ENCODE measurements at places on chromosomes 3 and 15. TPM values are rescaled to one million over a fixed set of nuclear protein-coding genes. Genes with fewer than 3 reads are reported as not detected.
A peak's percentile ranks its signal among the peaks of the same experiment; 100 is the strongest.

Gene GP9
- total RNA-seq, result not detected

Gene HYAL3
- 13.0 TPM for total RNA-seq

DNA sequence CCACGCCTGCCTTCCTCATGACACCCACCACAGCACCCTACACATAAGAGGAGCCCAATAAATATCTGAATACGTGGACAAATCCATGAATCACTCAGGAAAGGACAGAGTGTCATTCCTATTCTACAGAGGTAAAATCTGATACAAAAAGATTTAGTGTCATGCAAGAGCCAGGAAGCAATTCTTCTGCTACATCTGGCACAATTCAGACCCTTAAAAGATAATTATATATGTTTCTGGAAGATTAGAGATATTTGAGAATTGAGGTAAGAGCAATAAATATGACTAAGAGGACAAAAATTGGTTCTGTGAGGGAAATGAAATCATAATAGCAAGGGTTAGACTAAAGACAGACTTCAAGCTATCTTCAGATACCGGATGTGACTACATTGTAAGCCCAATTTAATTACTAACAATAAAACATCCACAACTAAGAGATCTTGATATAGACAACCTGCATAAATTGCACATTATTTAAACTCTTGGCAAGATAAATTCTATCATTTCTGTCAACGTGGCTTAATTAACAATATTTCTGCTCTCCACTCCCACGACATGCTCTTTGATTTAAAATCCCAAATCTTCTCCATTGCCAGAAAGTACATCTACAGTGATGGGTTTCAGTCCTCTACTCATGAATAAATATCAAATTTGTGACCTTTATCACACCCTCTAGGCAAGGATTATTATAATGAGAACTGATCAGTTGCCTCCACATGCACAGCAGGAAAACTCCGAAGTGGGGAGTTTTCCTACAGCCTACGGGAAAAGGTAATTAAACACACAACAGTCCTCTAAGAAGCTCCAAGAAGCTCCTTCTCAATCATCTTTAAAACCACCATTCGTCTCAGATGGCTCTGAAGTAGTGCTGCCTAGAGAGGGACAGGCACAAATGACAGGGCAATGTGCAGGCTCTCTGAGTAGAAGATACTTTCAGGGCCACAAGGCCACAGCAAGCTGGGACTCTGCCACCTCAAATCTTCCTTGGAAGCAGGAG is 32.6 kb downstream of the MB21D2 start:
- no peak for DNase-seq

Gene WNT5A
- total RNA-seq, result 0.16 TPM

GRCh38 chr3:63921741-63922482 is 9.7 kb upstream of the SCAANT1 start:
- no peak for DNase-seq

GRCh38 chr3:134601539-134602439 is 49.0 kb downstream of the KY start:
- DNase-seq, result peak; percentile 38

Gene GOLGA6L24
- not detected for total RNA-seq

Gene ZNF860
- total RNA-seq, result not detected

DNA sequence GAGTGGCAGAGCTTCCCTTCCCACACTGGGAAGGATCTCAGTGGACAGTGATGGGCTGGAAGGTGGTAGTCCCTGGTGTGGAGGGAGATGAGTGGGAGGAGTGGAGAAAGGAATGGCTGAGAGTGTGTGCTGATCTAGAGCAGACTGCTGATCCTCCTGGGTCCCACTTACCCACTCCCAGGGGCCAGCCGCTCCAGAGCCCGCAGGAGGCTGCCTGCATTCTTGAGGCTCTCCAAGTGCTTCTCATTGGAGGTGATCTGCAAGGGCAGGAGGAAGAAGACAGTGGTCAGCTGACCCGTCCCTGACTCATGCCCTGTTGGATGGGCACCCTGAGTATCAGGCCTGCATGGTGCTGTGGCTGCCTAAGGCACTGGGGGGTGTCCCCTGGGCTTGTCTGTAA is 50.0 kb downstream of the CTNNB1 start:
- no peak for DNase-seq

Gene AHSG
- total RNA-seq, result not detected

GRCh38 chr3:46030626-46031025 is 3.3 kb upstream of the XCR1 start:
- DNase-seq, result no peak

Gene NIT2
- 59.8 TPM for total RNA-seq

- peak; percentile 71 for DNase-seq
Observed at GRCh38 chr15:73851689-73852088, 21.7 kb upstream of the TBC1D21 start.

Gene C3orf70
- 0.07 TPM for total RNA-seq

Gene SKIC8
- total RNA-seq, result 40.5 TPM

- peak; percentile 47 for DNase-seq
Observed at GRCh38 chr3:126519506-126520455, 2.2 kb upstream of the UROC1 start.

- no peak for DNase-seq
Observed at GRCh38 chr15:74300057-74300795, 64.1 kb downstream of the CCDC33 start.

Gene MOBP
- total RNA-seq, result not detected

Gene GPD1L
- 20.7 TPM for total RNA-seq

Gene SETMAR
- 12.6 TPM for total RNA-seq

- DNase-seq, result no peak
Observed at GRCh38 chr3:122795674-122796195, 866 bp downstream of the SLC49A4 start.

- peak; percentile 61 for DNase-seq
Observed at GRCh38 chr3:100087198-100087597, 27.1 kb downstream of the FILIP1L start.

Gene ZBED2
- total RNA-seq, result 27.2 TPM

DNA sequence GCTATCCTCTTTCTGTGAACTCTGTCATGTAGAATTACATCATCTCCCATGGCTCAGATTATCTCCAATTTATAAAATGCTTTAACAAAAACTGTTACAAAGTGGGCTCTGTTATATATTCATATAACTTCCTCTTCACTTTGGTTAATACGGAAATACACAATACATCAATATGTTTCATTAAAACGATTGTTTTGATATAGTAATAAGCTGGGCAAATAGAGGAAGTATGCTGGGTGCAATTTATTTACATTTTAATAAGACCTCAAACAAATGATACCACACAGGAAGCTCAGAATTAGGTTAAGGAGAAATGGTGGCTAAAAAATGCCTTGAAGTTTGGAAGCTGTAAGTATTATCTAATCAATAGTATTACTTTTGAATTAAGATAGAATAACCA is 331.0 kb downstream of the ZBTB20 start:
- no peak for DNase-seq

Gene SSUH2
- not detected for total RNA-seq

Gene TKT
- 231 TPM for total RNA-seq

Gene MUC13
- total RNA-seq, result not detected

Gene CEP19
- total RNA-seq, result 5.4 TPM

Gene JAGN1
- total RNA-seq, result 44.0 TPM

DNA sequence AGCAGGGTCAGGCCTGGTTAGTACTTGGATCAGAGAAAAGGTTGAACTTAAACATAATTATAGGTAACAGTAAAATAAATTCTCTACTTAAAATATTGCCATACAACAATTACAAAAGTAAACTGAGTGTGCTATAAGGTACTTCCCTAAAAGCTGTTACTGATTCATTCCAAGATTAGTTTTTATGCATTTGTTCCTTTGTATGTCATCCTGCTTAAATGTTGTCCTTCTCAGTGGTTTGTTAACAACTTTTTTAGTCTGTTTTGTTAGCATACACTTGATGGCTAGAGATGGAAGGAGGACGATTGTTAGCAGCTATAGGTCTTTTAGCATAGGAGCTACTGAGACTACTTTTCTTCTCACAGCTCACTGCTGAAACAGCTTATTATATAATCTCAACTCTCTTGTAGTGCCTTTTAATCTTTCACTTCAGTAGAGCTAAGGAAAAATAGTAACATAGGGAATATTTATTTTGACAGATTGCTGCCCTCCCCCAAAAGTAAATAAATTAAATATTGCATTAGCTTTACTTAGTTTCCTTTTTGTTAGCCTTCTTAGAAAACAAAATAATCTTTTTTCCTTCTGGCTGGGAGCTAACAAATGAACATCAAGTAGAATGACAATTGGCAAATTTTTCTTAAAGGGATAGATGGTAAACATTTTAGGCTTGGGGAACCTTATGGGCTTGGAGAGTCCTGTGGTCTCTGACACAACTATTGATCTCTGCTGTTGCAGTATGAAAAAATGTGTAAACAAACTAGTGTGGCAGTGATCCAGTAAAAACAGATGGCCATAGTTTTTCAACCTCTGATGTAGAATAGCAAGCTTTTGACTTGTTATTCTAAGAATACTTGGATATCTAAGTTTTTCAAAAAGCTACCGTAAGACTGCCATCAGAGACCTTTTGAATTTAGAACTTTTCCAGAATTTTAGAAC is 39.5 kb downstream of the USP8 start:
- DNase-seq, result no peak

GRCh38 chr3:156230278-156230900 is 110.0 kb downstream of the KCNAB1 start:
- DNase-seq, result no peak

DNA sequence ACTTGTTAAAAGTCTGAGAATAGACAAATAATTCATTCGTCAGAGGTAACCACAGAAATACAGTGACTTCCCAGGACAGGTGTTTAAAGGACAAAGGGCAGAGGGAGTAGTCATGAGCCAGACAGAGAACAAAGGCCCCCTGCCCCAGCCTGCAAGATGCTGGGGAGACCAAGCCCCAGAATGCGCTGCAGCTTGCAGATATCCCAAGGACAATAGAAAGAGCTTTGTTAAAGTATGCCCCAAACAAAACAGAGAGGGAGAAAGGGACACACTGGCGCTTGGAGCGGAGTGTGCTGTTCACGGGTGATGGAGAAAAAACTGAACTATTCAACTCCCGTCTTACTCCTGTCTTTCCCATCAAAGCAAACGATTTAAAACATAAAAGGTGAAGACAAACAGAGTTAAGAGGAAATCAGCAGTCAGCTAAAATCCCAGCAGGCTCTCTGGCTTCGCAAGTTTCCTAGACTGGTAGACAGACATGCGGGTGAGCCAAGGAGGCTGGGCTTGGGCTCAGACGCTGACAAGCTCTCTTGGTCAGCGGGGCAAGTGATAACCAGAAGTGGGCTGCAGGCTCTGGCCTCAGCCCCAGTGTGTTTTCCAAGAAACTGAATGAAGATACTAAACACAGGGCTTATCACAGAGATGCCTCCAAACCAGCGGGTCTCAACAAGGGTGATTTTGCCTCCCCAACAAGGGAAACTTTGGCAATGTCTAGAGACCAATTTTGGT is 130.1 kb downstream of the UACA start:
- no peak for DNase-seq

- no peak for DNase-seq
Observed at GRCh38 chr3:11391174-11391879, 119.1 kb downstream of the ATG7 start.

DNA sequence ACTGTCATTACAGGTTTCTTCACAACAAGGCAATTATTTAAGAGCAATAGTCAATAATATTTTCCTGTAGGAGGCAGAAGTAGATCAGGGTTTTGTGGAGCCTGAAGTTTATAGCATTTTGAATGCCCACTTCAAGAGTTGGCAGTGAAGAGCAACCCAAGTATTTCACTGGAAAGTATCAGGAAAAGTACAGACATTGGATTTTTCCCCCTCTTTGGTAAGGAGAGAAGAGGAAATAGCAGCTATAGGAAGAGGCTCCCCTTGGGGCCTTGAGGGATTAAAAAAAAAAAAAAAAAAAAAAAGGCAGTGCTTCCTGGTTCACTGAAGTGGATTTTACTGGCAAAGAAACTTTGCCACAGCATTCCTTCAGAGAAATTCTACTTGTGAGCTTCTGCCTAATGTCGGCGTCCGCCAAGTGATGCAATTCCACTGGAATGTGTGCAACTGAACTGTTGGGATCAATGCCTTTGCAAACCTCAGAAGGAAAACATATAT is 5.7 kb upstream of the CNTN6 start:
- DNase-seq, result no peak

DNA sequence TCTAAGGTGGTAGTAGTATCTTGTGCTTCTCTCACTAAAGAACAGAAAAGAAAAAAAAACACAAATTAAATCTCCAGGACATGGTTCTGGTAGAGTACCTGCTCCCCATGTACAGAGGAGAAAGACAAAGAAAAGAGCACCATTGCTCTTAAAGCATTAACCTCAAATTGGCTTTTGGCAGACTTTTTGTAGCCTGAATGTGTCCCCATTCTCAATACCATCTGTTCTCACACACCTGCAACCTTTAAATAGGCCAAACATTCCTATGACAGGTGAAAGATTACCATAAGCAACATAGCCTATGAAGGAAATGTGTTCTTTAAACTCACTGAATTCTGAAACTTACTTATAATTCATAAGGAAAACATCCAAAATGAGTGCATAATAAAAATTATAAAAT is 68.0 kb downstream of the TIPARP start:
- no peak for DNase-seq

DNA sequence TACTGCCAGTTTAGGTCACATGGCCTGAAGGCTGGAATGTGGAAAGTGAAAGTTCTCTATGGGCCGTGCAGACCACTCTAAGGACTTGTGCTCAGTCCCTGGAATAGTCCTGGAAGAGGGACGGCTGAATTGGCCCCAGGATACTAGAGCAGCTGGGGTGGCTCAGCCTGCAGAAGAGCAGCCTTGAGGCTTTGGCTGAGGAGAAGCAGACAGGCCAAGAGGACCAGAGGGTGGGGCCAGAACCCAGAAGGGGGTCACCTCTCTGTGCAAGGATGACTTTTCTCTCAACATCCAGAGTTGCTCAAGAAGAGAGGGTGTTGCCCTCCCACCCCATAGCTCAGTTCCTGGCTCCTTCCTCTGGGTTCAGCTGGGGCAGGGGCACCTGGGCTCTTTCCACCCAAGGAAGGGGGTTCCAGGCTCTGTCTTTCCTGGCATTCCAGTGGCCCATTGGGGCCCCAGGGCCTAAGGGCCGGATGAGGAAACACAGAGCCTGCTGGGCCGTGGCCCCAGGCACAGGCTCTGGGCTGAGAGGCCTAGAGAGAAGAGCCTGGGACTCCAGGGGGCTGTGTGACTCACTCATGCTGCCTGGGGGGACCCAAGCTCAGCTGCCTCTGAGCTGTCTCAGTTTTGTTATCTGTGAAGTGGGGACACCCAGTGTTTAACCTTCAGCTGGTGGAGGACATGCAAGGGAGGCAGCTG is 8.5 kb upstream of the FBLN2 start:
- no peak for DNase-seq

Gene LSMEM2
- total RNA-seq, result not detected

Gene MYO1E
- total RNA-seq, result 224 TPM

DNA sequence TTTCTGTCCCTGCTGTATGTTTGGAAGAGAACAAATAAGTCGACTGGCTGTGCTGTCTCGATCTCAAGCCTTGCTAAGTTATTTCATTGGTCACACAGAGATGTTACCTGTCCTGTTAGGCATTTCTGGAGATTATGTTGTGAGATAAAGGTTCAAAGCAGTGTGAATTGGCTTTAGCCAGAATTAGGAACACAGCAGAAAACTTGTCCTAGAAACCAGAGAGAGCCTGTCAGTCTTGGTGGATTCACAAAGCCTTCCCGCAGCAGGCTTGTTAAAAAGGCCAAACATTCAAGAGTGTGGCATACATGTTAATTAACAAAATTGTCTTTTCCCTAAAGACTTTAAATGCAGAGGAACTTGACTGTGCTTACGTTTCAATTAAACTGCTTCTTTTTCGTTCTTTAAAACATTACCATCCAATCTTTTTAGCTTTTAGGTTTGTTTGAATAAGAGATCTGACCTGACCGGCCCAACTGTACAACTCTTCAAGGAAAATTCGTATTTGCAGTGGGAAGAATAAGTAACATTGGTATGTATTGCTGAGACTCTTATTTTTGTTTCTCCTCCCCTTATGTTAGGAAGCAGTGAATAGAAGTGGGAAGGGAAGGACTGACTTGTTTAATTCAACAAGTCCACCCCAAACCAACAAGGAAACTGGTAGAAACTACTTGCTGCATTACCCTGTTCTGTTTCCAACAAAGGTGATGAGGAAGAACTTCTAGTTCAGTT is 25.2 kb downstream of the ABHD2 start:
- DNase-seq, result no peak
